ENCODE measurements at places on chromosomes 3 and 15.

DNA sequence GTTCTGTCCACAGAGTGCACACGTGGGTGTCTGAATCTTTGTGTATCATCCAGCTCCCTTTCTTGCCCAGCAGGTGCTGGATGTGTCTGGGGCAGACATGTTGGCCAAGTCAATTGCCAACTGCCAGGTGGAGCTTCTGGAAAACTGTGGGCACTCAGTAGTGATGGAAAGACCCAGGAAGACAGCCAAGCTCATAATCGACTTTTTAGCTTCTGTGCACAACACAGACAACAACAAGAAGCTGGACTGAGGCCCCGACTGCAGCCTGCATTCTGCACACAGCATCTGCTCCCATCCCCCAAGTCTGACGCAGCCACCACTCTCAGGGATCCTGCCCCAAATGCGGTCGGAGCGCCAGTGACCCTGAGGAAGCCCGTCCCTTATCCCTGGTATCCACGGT lies 12.5 kb upstream of the RPP14 start:
- no peak for DNase-seq

DNA sequence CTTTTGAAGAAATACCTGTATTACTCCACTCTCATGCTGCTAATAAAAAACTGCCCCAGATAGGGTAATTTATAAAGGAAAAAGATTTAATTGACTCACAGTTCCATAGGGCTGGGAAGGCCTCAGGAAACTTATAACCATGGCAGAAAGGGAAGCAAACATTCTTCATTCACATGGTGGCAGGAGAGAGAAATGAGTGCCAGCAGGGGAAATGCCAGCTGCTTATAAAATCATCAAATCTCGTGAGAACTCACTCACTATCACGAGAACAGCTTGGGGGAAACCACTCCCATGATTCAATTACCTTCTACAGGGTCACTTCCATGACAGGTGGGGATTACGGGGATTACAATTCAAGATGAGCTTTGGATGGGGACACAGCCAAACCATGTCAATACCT lies 18.7 kb downstream of the MFSD1 start:
- DNase-seq: no peak

DNA sequence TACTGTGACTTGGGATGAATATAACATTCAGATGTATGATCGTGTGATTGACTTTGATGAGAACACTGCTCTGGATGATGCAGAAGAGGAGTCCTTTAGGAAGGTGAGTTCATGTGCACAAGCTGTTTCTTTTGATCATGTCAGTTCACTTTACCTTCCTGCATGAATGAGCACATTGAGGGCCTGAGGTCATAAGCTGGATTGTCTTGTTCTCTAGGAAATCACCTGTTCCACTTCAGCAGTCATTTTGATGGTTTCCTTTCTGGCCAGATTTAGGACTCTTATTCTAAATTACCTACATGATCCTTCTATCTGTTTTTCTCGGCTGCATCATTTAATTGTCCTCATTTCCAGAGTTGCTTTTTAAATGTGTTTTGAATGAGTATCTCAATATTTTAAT lies 4.1 kb downstream of the RCN2 start:
- peak; percentile 65 for DNase-seq

- no peak for DNase-seq
These were observed 729.1 kb downstream of the NTRK3 start for GRCh38 chr15:87527416-87527815.

- no peak for DNase-seq
These were observed 66.2 kb upstream of the THSD4 start for GRCh38 chr15:71048913-71049675.

DNA sequence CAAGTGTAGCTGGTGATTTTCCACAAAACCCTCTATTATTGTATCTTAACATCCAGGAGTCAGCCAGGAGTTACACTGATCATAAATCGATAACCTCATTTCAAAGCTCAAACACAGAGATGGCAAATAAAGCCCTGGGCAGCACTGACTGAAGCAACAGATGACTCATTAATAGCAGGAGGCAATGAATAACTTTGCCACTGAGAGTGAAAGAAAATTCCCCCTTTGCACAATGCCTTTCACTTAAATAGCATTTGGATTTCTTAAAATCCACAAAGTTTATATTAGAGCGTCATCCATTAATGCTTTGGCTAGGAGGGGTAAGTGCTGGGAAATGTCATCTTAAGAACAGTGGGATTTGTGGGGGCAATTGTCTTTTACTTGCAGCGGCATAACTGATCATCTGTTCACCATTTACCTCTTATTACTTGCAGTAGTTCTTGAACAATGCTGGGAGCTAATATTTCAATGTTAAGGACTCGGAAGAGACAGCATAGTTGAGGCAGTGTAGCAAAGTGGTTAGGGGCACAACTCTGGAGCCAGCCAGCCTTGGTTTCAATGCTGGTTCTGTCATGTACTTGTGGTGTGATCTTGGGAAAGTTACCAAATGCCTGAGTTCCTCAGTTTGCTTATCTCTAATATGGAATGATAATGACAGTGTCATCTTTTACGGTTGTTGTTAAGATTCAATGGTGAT lies 630.4 kb upstream of the TBL1XR1 start:
- no peak for DNase-seq

DNA sequence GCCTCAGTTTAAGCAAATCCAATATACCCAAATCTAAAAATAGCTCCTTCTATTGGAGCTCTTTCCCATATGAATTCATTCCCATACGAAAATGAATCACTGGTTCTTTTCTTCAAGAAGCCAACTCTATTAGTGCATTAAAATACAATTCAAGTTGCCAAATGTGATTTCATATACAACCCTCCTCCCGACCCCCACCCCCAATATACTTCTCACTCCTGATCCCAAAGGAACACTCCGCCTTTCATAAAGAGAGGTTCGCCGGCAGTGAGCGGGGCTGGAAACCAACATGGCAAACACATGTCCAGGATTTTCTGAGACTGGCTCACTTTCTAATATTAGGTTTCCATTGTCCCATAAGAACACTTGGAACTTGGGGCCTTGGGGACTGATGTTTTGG lies 48.5 kb downstream of the MAGEF1 start:
- no peak for DNase-seq

GRCh38 chr3:154029926-154030325 lies 91.3 kb upstream of the ARHGEF26 start:
- DNase-seq: no peak

DNA sequence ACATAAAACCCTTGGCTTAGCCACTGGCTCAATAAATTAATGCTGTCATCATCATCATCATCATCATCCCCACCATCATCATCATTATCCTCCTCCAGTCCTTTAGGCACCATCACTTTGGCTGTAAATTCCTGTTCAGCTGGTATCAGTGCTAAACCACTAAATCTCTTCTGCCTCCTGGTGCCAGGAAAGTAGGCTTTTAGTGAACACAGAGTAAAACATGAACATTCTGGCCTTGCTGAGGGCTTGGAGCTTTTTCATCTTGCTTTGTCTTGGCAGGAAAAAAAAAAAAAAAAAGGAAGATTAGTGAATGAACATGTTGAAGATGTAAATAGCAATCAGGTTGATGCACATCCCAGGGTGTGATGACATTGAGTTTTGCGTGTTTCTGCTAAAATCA lies 67.3 kb upstream of the EIF1B start:
- DNase-seq: no peak

DNA sequence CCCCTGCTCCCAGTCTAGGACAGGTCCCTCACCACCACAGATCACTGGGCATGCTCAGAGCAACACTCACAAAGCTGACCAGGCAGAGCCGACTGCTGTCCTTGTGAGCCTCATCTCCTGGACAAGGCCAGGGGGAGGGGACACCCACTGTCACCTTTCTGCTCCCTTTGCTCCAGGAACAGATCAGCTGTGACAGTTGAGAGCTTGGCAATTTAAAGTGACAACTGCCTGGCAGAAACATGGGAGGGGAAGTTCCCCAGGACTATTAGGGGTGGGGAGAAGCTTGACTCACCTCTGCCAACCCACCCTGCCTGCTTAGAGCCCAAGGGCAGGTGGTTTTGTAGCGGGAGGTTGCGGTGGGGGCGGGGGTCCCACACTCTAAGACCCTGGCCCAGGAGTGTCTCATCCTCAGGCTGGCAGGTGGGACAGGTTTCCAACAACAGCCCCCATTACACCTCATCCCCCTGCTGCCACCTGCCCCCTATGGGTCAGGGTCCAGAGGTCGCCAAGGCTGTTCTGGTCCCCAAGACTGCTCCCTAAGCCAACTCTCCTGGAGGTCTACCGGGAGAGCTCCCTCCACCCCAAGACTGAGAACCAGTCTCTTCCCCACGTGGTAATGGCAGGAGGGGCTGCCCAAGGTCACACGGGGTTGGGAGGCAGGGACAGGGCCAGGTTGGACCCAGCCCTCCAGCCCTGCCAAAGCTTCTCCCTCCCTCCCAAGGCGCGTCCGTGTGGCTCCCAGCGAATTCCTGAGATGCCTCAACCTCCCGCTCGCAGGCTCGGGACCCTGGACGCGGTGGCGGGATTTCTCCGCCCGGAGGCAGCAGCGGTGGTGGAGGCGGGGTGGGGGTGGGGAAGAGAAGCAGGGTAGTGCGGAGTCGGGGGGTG lies 80.4 kb downstream of the IQSEC1 start:
- DNase-seq: peak; percentile 62

GRCh38 chr3:56928379-56929068 lies 126.8 kb upstream of the ARHGEF3 start:
- DNase-seq: no peak

GRCh38 chr15:83062768-83063180 lies 4.3 kb downstream of the BTBD1 start:
- no peak for DNase-seq

- DNase-seq: no peak
These were observed 419.9 kb downstream of the ERC2 start for GRCh38 chr3:56048331-56048730.

DNA sequence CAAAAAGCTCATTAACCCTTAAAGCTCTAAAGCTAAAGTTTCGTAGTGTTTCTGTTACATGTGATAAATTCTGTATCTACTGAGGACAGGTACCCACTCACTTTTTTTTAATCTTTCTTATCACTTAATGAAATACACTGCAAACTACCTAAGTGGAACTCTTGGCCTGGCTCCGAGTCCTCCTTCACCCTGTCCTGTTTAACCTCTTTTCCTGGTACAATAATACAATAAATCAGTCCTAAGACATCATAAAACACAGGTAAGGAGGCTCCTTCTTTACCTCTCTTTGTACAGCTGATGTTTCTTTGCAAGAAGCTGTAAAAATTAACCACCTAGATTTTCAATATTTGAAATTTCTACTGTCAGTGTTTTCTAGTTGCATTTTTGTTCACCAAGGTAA lies 15.8 kb downstream of the SEMA6D start:
- DNase-seq: no peak

- no peak for DNase-seq
These were observed 52.9 kb downstream of the TUBGCP4 start for GRCh38 chr15:43423793-43424192.

- no peak for DNase-seq
These were observed 373.7 kb upstream of the NECTIN3 start for GRCh38 chr3:110697961-110698360.

DNA sequence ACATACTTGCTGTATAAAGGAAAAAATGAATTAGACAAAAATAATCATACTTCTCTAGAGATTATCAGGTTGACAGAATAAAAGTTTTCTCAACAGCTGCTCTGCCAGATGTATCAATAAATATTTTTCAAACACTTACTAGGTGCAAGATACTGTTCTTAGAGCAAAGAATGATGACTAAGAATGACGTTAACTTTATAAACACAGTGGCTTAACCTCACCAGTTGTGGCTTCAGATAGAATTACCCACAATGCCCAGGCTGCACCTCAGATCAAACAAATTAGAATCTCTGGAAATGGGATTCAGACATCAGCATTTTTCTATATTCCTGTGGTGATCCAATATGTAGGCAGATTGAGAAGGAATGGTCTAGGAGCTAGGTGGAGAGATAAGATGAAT lies 422.4 kb upstream of the ATP11B start:
- DNase-seq: no peak

GRCh38 chr3:6351752-6352151 lies 509.2 kb upstream of the GRM7 start:
- DNase-seq: no peak

DNA sequence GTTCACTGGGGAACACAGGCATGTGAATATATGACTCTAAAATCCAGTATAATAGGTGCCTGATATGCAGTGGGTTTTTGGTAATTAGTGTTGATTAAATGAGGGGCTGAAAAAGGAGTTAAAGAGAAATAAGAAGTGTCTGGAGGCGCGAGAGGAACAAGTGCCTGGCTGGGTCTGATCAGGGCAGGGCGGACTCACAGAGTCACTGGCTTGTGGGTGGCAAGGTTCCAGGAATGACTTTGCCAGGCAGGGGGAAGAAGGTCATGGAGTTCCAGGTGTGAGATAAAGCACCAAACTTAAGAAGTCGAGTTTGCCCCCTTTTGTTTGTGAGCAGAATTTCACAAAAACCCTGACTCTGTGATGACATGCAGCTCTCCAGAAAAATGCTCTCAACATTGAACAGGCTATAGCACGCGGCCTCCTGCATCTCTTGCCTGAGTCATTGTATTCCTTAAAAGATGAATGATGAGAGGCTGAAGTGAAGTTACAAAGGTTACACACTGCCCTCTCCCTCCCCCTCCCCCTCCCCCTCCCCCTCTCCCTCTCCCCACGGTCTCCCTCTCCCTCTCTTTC lies 63.0 kb upstream of the LMCD1 start:
- no peak for DNase-seq

- no peak for DNase-seq
These were observed 120.8 kb downstream of the FEZF2 start for GRCh38 chr3:62252438-62253157.

GRCh38 chr3:48088056-48088748 lies 72.0 kb upstream of the MAP4 start:
- peak; percentile 26 for DNase-seq

DNA sequence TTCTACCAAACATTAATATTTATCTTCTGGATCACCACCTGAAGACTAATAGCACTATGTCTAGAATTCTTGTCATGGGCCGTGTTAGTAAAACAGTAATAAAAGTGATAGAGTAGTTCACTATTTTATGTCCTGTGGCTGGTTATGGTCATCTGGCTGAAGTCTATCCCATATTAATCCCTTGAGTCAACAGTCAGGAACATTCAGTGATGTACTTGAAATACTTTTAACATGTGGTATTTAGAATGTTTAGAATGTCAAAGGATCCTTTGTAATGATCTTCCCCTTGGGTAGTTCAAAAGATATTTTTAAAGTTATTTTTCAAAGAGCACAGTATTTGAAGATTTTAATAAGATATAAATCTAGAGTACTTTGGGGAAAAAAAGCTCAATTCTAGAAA lies 117.0 kb downstream of the MBNL1 start:
- no peak for DNase-seq

DNA sequence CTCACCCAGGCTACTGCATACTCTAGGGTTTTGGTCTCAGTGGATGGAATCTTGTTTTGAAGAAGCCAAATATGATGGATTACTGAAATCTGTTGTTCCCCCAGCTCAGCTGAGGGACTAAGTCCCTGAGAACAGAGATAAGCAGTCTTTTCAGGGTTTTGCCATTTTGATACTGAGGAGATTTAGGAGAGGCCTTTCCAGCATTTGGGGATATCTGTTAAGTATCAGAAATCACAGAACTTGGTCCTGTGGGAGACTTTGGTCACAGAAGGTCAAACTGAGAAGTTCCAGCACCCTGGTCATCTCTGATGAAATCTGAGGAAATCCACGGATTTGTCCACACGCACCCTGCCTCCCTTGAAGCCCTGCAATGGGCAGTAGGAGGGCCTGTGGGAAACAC lies 181.0 kb upstream of the GADL1 start:
- DNase-seq: no peak
